Inflammatory macrophage treated with lipopolysaccharide for 4 hours (primary cell): ENCODE measurements at places on chromosomes 12 and 14.

DNA sequence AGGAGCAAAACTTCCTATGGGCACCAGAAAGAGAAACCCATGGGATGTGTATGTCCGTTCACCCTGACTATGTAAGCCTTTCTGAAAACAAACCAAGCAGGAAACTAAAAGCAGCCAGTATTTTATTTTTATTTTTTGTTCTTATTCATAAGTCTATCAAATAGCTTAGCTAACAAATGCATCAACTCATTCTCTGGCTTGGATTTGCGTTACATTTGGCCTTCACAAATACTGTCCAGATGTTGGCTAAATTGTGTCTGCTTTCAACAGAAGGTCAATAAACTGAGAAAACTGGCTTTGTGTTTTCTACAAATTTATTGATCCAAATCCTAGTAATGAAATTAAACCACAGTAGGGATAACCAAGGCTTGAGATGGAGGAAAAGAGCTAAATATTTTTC is 379.0 kb downstream of the NOVA1 start:
- DNase-seq = no peak

DNA sequence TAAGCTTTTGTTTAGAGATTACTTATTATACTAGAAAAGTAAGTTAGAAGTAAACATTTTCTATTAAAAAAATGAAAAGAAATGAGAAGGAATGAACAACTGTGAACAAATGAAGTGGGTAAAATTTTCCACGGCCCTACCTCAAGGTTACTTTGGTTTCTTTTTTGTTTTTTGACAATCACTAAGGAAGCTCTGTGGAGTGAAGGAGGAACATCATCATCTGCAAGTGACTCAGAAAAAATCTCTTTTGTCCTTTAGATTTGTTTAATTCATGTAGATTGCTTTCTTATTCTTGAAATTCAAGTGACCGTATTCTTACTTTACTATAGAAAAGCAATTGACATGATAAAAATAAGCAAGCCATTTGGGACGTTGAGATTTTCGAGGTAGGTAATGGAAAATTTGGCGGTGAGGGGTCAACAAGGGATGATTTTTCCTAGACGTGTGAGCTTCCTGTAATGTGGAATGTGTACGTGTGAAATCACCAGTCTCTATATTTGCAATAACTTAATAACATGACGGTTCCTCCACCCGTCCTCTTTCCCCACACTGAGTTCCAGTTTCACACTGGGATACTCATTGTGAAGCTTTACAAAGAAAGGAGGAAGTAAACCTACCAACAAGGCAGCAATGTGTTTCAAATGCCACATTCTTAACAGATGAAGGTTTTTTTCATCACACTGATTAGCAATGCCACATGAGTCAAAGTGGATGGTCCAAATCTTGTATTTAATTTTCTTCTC is 62.3 kb upstream of the EGLN3 start:
- peak; percentile 98 for DNase-seq

GRCh38 chr14:68544081-68544892 is 248.6 kb downstream of the ZFP36L1 start:
- DNase-seq = peak; percentile 77

DNA sequence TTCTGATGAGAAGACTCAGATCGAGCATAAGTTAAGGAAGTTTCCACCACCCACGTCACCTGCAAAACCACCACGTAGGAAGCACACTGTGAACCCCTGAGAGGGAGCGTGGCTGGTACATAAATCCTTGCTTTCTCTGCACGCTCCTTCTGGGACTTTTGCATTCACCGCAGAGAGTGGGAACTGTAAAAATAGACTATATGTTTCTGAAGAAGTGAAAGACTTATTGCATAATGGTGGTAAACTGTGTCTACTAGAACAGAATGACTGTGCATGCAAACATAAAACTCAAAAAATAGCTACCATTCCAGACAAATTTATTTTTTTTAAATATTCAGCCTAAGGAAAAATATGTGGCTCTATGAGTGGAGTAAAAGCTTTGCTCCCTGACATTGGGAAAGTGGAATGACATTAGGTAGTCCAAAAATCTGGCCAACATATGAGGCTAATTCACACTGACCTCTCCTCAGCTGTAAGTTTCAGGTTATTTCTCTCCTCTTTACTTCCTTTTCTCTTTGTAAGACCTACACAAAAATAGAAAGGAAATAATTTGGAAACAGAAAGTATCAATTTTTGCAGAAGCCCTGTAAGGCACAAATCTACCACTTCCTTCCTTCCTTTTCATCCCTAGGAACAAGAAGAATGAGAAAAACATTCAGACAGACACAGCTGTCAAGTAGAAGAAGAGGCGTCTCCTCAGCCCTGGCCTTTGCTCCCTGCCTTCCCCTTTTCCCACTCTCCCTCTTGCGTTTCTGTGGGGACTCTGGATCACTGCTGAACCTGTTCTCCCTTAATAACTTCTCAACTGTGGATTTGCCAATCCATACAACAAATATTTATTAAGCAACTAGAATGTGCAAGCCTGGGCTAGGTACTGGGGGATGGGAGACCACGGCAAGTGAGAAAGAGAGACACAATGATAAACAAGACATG is 264.3 kb upstream of the FOXN3 start:
- peak; percentile 92 for DNase-seq

- no peak for DNase-seq
Observed at GRCh38 chr12:52952076-52952801, 3.3 kb downstream of the KRT18 start.

- DNase-seq = no peak
Observed at GRCh38 chr12:83573671-83574070, 887.0 kb downstream of the TMTC2 start.

DNA sequence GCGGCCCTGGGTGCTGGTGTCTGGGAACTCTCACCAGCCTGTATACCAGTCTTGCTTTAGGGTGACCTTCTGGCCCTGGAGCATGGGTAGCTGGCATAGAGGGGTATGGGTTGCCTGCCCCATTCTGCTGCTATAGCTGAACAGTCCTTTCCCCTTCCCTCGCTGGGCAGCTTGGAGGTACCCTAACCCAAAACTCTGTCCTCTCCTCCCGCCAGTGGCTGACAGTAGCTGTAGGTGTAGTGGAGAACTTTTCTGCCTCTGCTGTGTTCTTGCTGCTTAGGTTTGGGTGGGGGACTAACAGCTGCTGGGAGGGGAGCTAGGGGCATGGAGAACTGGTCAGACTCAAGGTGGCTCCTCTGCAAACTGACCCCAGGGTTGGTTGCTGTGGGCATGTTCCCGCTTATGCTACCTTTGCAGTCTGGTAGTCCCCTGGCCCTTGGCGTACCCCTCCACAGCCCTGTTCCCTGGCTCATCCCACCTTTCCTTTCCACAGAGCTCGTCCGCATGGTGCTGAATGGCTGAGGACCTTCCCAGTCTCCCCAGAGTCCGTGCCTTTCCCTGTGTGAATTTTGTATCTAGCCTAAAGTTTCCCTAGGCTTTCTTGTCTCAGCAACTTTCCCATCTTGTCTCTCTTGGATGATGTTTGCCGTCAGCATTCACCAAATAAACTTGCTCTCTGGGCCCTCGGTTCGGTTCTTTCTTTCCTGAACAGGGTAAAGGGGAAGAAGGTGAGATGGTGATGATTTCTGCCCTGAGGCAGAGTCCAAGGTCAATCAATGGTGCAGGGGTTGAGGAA is 2.9 kb downstream of the MYL6 start:
- DNase-seq = no peak

- no peak for DNase-seq
Observed at GRCh38 chr12:113103756-113104450, 31.7 kb downstream of the RASAL1 start.

DNA sequence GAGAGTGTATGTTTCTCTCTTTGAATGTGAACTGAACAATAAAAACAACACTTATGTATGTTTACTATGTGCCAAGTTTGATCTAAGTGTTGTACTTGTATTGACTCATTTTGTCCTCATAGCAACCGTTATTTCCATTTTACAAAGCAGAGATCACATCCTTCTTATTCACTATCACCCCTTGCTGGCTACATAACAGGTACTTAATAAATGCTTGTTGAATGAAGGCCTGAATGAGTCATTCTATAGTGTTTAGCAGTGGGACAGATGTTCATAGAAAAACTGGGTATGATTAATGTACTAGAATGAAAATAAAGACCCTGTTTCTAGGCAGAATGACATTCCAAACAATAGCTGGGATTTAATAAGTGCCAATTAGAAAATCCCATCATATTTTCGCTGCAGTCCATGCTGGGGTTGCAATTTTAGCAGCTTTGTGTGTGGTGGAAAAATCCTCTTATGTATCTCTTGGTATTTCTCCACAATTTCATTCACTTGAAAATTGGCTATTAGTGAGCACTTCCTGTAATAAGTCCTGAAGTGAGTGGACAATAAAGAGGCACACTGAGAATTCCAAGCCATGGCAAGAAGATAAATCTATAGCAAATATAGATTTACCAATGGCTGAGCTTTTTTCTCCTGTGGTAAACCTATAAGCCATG is 86.0 kb downstream of the FAR2 start:
- DNase-seq = no peak

- no peak for DNase-seq
Observed at GRCh38 chr12:16352481-16352880, 5.0 kb downstream of the MGST1 start.

GRCh38 chr12:96571101-96571862 is 81.9 kb downstream of the CFAP54 start:
- no peak for DNase-seq

DNA sequence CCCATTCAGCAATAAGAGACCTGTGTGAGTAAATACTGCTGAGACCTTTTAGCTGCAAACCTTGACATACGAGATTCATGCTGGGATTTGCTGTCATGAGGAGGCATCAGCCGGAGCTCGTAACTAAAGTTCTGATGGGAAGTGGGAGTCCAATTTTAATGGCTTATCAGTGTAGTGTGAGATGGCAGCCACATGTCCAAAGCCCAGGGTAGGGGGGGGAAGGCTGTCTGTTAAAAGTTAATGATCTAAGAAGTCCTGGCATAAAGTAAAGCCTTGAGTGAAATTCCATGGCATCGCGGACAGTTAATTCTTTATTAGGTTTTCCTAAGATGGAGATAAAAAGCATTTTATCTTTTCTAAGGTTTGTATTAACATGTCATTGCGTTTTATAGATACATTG is 240.0 kb downstream of the AACS start:
- no peak for DNase-seq

DNA sequence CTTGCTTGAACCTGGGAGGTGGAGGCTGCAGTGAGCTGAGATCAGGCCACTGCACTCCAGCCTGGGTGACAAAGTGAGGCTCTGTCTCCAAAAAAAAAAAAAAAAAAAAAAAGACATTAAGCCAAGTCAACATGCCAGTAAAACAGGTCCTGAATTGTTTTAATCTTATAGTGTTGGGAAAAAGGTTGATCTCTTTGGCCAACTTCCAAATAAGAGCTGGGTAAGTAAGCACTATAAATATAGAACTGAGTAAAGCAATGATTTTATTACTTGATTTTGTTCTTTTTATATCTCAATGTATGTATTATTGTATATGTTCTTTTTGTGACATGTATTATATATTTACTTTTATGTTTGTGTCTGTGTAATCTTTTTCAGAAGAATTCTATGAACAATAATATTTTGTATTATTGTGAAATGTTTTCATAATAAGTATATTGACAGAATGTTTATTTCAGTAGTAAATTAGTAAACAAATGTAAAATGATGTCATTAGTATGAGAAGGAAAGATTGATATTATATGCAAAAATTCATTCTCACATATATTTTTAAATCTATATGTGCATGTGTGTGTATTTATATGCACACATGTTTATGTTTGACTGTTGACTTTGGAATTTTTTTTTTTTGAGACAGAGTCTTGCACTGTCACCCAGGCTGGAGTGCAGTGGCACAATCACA is 9.6 kb upstream of the AKAP6 start:
- DNase-seq = no peak

GRCh38 chr12:67525617-67525884 is 123.0 kb upstream of the DYRK2 start:
- no peak for DNase-seq

- peak; percentile 56 for DNase-seq
Observed at GRCh38 chr14:88804035-88804434, 11.3 kb upstream of the EML5 start.

DNA sequence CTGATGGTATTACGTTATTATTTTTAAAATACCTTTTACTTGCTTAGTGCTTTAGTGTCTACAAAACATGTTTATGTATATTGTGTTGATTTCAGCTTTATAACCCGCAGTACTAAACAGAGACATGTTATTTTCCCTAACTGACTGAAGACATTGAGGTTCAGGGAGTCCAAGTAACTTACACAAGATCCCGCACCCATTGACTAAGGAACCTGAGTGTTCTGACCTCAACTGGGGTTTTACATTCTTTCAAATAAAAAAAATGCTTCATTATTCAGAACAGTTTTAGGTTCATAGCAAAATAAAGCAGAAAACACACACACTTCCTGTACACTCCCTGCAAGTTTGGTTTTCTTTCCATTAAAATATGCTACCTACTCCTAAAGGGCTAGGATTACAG is 60.4 kb upstream of the METAP2 start:
- DNase-seq = no peak

DNA sequence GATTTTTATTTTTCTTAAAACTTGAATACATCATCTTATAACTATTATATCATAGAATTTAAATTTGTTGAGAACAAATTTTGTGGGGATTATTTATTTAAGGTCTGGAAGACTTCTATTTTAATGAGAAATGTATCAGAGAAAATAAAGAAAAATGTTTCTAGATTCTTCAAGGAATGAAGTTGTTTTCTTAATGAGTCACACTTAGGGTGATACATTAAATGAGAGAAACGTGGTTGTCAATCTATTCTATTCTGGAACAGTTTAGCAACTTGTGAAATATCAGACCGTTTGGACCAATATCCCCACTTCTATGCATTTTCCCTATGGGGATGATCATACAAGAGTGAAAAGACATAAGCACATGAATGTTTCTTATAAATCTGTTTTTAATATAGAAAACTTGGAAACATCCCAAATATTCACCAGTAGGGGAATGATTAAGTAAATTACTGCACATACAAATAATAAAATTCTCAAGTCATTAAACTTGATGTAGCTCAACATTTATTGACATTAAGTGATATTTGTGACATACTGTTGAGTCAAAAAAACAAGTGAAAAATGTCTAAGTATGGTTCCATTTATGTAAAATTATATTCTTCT is 88.5 kb downstream of the E2F7 start:
- no peak for DNase-seq

DNA sequence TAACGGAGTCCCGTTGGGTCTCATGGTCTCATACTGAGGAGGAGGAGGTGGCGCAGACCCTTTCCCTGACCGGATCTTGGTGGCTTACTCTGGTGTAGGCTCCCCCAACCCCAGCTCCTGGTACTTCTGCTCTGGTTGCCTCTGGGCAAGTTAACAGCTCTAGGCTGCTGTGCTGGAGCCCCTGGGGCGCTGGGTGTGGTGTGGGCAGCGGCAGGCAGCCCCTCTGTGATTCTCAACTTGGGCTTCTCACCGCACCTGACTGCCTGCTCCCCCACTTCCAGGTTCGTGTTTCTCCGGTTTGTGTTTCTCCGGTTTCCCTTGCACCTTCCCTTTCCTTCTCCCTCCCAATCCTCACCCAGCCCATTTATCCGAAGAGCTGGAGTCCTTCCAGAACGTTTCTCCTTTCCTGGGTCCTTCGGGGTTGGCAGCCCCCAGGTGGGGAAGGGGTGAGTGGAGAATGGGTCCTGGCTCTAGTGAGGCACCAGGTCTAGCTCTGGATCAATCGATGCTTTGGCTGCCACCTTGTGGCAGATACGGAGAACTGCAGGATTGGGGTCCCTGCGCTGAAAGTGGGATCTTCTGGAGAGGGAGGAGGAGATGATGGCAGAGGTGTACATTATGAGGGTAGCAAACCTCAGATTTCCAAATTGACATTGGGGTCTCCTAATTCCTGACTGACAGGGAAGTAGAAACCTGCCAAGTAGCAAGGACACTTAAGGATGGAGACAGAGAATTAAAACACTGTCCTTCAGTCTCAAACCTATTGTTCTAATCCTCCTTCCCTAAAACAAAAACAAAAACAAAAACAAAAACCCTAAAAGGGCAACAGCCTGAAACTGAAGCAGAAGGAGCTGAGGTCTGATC is 8.3 kb downstream of the CISTR start:
- peak; percentile 62 for DNase-seq
